ENCODE measurements at places on chromosomes 11 and 22.

GRCh38 chr11:126700768-126701519 lies 299.6 kb downstream of the KIRREL3 start:
- DNase-seq: no peak

GRCh38 chr11:44171518-44171917 lies 76.0 kb downstream of the EXT2 start:
- DNase-seq: no peak

GRCh38 chr11:94762208-94762607 lies 5.9 kb upstream of the AMOTL1 start:
- DNase-seq: no peak

- no peak for DNase-seq
Observed at GRCh38 chr11:19557720-19558140, 154.9 kb upstream of the NAV2 start.

GRCh38 chr11:45332276-45332934 lies 46.3 kb upstream of the SYT13 start:
- no peak for DNase-seq

GRCh38 chr11:46680164-46680760 lies 20.2 kb downstream of the ARHGAP1 start:
- DNase-seq: no peak
